H4 (cell line): ENCODE measurements at places on chromosomes 7 and 10. TPM values are rescaled to one million over a fixed set of nuclear protein-coding genes. Genes with fewer than 3 reads are reported as not detected.
A peak's percentile ranks its signal among the peaks of the same experiment; 100 is the strongest.

The TRIM24 gene
- 12.4 and 20.6 TPM in 2 replicates for total RNA-seq

The COBL gene
- total RNA-seq = 0.21 and 0.81 TPM in 2 replicates

The HTR7 gene
- 23.6 and 27.7 TPM in 2 replicates for total RNA-seq

DNA sequence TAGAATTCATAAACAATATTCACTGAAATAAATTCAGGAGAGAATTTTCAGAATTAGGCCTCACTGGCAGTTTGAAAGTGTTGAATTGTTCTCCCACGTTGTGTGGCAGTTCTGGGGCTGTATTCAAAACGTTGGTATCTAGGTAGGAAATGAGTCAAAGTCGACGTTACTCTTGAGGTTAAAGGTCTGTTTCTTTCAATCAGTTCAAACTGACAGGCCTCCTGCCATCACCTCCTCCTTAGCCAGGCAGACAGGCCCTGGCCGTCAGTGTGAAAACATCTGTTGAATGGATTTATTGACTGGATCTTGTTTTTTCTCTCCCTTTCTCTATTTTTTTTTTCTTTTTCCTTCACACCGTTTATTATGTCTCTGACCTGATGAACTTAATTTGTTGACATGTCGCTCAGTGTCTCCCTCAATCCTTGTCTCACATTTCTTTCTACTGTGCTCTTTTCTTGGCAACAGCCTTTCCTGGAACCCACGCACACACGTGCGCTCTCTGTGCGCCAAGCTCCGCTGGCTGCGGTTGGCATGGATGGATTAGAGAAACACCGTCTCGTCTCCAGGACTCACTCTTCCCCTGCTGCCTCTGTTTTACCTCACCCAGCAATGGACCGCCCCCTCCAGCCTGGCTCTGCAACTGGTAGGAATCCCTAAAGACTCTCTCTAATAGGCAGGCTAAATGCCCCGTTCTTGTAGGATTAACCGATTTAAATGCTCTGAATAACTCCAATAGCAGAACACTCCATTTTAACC lies 231.7 kb downstream of the HDAC9 start:
- DNase-seq = no peak

DNA sequence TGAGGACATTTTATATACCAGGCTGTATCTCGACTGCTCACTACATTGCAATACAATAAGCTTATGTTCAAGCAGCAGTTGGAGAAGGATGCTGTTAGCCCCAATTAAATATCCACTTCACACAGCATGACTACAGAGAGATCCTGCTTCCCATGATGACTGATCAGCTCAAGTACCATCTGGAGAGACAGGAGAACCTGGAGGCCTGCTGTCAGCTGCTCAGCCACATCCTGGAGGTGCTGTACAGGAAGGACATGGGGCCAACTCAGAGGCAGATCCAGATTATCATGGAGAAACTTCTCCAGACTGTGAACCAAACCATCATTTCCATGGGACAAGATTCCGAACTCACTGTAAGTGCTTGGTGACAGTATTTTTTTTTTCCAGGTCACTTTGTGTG lies 22.5 kb downstream of the RNF133 start:
- peak; percentile 17 for DNase-seq

DNA sequence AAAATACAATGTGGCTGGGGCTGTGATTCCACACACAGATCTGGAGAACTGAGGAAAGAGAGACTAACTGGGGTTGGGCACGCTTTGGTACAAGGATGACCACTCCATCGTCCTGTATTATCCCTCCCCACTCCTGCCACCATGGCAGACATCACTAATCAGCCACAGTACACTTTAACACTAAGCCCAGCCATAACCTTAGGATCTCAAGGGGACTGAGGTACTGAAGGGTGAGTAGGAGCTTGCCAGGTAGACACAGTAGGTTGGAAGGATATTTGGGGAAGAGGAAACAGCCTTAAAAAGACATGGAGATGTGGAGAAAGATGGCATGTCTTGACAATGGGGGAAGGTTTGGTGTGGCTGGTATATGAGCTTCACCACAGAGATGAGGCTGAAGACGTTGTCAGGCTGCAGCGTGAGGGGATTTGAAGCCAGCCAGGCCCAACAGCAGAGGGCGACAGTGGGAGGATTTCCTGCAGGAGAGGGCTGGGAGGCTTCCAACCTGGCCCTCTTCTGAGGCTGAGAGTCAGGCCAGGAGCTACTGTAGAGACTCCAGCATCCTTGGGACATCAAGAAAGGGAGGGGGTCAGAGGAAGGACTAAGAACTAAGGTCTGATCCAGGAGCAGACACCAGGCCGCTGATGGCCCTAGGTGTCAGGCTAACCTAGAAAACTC lies 58.6 kb upstream of the COL13A1 start:
- peak; percentile 32 for DNase-seq

DNA sequence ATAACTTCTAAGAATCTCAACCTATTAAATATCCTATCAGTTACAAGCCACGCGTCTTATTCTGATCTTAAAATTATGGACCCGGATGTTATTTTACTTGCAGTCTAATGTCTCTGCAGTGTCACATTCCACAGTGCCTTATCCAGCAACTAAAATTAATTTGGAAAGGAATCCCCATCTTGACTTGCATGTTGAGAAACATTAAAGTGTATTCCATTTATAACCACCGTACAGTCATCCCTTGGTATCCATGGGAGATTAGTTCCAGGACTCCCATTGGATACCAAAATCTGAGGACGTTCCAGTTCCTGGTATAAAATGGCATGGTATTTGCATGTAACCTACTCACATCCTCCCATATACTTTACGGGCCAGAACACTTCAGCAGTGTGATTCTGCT lies 194.7 kb downstream of the ARHGAP21 start:
- DNase-seq = no peak
